ENCODE measurements at places on chromosomes 2 and 18.

DNA sequence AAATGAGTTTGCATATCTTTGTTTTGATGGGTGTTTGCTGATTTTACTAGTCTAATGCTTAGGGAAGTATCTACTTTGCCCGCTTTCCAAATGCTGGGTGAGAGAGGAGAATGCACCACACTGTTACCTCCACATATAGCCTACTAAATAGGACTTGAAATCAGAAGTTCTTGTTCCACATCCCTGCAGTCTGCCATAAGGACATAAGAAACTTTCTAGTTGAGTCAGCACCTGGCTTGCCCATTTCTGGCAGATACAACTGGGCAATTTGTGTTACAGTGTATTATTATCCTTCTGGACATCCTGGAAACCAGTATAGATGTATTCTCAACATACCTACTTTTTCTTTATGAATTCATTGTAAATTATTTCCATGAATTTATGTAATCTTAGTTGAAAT, 29.5 kb downstream of the ANXA4 start:
- DNase-seq = no peak

DNA sequence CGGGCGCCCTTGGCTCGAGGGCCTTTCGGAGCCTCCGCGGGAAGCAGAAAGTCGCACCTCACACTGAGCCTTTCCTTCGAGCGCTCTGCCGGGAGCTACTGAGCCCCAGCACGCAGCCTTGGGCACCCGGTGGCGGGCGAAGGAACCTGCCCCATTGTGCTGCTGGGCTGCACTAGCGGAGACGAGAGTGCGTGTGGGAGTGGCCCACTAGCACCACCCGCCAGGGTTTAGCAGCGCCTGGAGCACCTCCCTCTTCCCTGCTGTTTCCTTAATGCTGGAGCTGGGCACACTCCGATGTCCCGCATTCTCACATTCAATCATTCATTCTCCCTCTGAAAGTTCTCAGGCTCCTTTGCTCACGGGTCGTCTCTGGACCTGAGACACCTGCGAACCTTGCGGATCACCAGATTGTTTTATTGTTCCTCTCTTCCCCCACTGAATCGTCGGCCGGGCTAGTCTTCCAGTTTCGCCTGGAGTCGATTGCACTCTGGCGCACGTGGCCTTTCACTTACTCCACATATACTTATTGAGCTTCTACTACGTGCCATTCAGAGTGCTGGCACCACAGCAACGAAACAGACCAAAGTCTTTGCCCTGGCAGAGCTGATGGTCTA, 8.5 kb upstream of the PAX3 start:
- peak; percentile 64 for DNase-seq

GRCh38 chr18:49016648-49017539, 66.1 kb upstream of the SMAD7 start:
- DNase-seq = no peak

DNA sequence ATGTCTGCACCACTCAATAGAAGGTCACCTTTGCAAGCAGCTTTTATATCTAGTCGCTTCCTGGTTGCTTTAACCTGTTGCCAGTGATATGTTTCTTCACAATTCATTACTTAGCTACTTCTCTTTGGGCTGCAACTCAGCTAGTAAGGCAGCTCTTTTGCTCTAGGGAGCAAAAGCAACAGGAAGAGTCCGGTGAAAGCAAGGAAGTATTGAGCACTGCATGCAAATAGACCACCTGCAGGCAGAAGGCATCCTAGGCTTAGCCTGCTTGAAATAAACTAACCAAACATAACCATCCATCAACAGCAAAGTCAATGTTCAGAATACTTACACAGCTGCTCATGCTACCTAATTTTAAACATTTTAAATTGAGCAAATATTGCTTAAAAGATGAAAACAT, 529.2 kb upstream of the LINC00305 start:
- no peak for DNase-seq

- DNase-seq = no peak
Measured at GRCh38 chr2:27714851-27715291, 51.2 kb downstream of the SLC4A1AP start.

- DNase-seq = no peak
Measured at GRCh38 chr2:27776097-27776496, 4.6 kb downstream of the MRPL33 start.

- DNase-seq = no peak
Measured at GRCh38 chr2:224405412-224405811, 3.5 kb upstream of the FAM124B start.

- no peak for DNase-seq
Measured at GRCh38 chr2:96528700-96529375, 7.7 kb upstream of the ARID5A start.

- DNase-seq = no peak
Measured at GRCh38 chr2:23862716-23863426, 64.1 kb downstream of the ATAD2B start.

GRCh38 chr2:150538651-150539201, 51.3 kb upstream of the RND3 start:
- DNase-seq = no peak

- DNase-seq = peak; percentile 56
Measured at GRCh38 chr2:108288534-108289106, at the start of gene SULT1C2. TSS of gene SULT1C2 (plus strand) at chr2:108288895. CDS start at chr2:108293668, 4,773 bp downstream.

GRCh38 chr2:180524499-180524898, 455.9 kb upstream of the UBE2E3 start:
- peak; percentile 60 for DNase-seq

DNA sequence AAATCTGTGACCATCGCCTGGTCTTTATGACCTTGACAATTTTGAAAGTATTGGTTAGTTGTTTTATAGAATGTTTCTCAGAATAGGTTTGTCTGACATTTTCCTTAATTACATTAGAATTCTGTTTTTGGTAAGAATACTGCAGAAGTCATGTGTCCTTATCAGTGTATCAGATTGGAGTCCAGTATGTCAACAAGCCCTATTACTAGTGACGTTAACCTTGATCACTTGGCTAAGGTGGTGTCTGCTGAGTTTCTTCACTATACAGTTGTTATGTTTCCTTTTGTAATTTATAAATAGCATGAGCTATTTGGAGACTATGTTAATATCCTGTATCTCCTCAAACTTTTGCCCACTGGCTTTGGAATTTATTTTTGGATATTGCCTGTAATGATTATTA, 10.8 kb upstream of the IL36G start:
- no peak for DNase-seq

DNA sequence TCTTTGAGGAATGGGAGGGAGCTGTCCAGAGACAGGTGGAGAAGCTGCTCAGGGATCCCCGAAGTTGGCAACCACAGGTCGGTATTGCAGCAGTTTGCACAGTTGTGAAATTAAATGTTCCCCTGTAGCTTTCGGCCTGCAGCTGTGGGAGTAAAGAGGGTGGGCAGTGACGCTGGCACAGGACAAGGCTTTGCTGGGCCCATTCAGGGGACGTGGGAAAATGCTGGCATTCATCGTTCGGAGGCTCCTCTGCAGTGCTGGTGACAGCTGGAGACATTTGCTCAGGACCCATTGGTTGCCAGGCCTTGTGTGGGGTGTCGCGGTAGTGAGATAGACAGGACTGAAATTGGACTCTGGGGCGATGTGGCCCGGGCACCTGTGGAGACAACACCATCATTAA, 173.7 kb downstream of the MYCN start:
- no peak for DNase-seq

GRCh38 chr18:53426666-53427184, 797.7 kb downstream of the MBD2 start:
- peak; percentile 70 for DNase-seq

All from NCI-H524 (cell line).